ENCODE measurements at places on chromosomes 3 and 15. TPM values are rescaled to one million over a fixed set of nuclear protein-coding genes. Genes with fewer than 3 reads are reported as not detected.

SERPINI2 gene
- total RNA-seq = 2.2 TPM

TYRO3 gene
- 12.9 TPM for total RNA-seq

NPAP1 gene
- not detected for total RNA-seq

SCAMP5 gene
- total RNA-seq = 0.62 TPM

AADACL2 gene
- total RNA-seq = 2.7 TPM

UBAP1L gene
- 2.3 TPM for total RNA-seq

CRABP1 gene
- 21.6 TPM for total RNA-seq

CLDN16 gene
- not detected for total RNA-seq

CLDN11 gene
- total RNA-seq = 4.1 TPM

ECE2 gene
- total RNA-seq = not detected

- no peak for DNase-seq
These were observed 730 bp downstream of the DGKG start for GRCh38 chr3:186361246-186361761.

DNA sequence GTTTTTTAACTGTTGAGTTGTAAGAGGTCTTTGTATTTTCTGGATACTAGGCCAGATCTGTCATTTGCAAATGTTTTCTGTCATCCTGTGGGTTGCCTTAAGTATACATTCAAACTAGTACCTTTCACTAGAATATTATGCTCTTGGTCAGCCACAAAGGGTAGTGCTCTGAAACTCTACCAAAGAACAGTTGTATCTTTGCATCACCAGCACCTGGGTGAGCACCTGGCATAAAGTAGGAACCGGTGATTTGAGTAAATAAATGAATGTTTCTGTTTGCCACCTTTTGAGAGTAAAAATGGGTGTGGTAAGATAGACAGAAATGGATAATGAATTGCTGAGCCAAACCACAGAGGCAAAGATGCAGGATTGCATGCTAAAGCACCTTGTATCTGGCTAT lies 98.7 kb downstream of the SLCO3A1 start:
- DNase-seq = no peak

GRCh38 chr3:170903123-170903522 lies 5.3 kb downstream of the EIF5A2 start:
- no peak for DNase-seq

GRCh38 chr3:119207512-119207875 lies 33.2 kb downstream of the B4GALT4 start:
- no peak for DNase-seq

DNA sequence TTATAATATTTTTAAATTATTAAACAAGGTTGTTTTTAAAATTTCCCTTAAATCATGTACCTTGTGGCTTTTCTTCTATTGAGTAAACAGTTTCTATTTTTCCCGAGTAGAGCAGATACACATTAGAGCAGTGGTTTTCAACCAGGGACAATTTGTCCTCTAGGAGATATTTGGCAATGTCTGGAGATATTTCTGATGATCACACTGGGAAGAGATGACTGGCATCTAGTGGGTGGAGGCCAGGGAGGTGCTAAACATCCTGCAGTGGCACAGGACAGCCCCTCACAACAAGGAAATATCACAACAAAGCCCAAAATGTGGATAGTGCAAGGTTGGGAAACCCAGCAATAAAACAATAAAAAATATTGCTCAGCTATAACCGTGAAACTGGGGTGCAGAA lies 113.0 kb upstream of the PTPRG start:
- DNase-seq = no peak

DNA sequence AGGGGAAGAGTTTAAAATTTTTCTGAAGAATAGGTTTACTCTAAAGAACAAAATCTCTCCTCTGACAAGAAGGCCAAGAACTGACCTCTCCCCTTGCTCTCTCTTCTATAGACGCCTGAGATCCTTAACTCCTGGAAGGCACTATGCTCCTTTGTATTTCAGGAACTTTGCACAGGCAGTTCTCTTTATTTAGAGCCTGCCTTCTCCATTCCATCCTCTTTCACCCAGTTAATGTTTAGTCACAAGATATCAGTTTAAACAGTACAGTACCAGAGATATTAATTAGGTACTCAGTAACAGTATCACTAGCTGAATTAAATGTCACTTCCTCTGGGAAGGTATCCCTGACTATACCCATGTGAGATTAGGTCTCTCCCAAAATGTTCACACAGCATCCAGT lies 33.5 kb downstream of the HERC1 start:
- DNase-seq = no peak

GRCh38 chr3:196051282-196052076 lies 30.4 kb downstream of the TFRC start:
- DNase-seq = no peak

DNA sequence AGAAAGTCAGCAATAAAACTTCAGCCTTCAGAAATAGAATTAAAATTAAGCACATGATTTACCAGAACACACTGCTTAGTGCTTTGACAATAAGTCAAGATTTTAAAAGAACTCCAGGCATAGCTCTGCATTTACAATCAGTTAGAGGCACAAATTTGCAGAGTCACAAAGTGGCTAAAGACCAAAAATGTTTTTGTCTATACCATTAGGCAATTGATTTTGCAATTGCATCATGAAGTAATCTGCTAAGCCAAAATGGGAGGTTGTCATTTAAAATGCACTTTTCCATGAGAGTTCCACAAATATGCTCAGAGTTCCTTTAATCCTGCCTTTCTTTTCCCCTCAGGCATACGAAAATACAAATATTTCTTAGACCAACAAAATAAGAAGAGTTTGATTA lies 10.1 kb upstream of the DCP1A start:
- DNase-seq = no peak

- no peak for DNase-seq
These were observed 31.7 kb upstream of the XYLB start for GRCh38 chr3:38314764-38315487.

GRCh38 chr3:38969317-38970235 lies 82.2 kb downstream of the SCN11A start:
- DNase-seq = no peak

DNA sequence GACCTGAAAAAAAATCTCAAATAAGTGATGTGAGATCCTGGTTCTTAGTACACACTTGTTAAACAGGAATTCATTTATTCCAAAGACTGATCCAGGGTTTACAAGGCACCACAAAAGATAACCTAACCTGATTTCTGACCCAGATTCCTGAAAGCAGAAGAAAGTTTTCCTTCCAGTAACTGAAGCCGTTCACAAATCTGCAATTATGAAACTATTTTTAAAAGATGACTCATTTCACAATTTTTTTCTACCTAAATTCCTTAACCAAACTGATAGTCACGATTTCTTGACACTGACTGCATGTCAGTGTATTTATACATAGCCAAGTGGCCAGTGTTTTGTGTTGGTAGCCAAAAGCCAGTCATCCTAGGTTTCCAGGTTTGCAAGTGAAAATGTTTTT lies 17.1 kb downstream of the SLC9A9 start:
- no peak for DNase-seq

- DNase-seq = no peak
These were observed 259.8 kb upstream of the CTDSPL start for GRCh38 chr3:37601832-37602231.

DNA sequence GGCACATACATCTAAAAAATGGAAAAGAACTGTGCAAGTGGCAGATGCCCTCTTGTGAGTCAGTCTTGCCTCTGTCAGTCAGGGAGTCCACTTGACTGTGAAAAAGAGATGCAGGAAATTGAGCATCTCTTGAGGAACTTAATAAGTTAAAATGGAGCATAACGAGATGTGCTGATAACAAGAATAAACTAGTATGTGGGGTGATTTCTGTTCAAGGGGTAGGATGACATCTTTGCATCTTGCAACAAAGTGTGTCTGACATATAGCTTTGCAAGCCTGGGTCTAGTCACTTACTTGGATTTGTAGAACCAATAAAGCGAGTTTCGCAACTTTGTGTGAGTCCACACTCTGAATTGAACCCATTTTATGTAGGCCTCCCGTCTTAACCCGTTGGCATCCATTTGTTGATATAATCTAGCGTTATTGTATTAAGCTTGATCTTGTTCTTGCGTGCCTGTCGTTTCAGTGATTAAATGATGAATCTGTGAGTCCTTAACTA lies 2.2 kb downstream of the USP3 start:
- no peak for DNase-seq

GRCh38 chr3:16051691-16052090 lies 122.8 kb upstream of the GALNT15 start:
- DNase-seq = no peak

- no peak for DNase-seq
These were observed 85.0 kb downstream of the FAM81A start for GRCh38 chr15:59522988-59523461.
